A549 treated with CORT108297 at 1 μM for 4 hours (cell line): ENCODE measurements at places on chromosomes 7 and 10. TPM values are rescaled to one million over a fixed set of nuclear protein-coding genes. Genes with fewer than 3 reads are reported as not detected.

TMEM178B gene
- total RNA-seq = 1.1 to 1.8 TPM (median 1.4 TPM) in 5 replicates

IFIT2 gene
- total RNA-seq = 2.4 to 3.5 TPM (median 3.3 TPM) in 5 replicates

RNLS gene
- total RNA-seq = 8.0 to 9.6 TPM (median 8.7 TPM) in 5 replicates

NHLRC2 gene
- total RNA-seq = 5.4 to 7.6 TPM (median 6.4 TPM) in 5 replicates

PSPH gene
- total RNA-seq = 24.3 to 35.0 TPM (median 25.7 TPM) in 5 replicates

MRLN gene
- not detected in 5 replicates for total RNA-seq

ZNF467 gene
- 0.88 to 1.6 TPM (median 1.5 TPM) in 5 replicates for total RNA-seq

SYCE1 gene
- not detected in 5 replicates for total RNA-seq

MMRN2 gene
- total RNA-seq = 0.58 to 1.5 TPM (median 0.73 TPM) in 5 replicates
